Muscle of leg (tissue), 16 donors: ENCODE measurements at places on chromosomes 11 and 22. TPM values are rescaled to one million over a fixed set of nuclear protein-coding genes. Genes with fewer than 3 reads are reported as not detected.

The C11orf21 gene
- 2.3 TPM for total RNA-seq

The PLAAT2 gene
- total RNA-seq, result not detected

The CARD18 gene
- total RNA-seq, result 0.13 TPM

The MB gene
- total RNA-seq, result 268 TPM

The SLC29A2 gene
- total RNA-seq, result 10.1 TPM

The CHRDL2 gene
- total RNA-seq, result 0.49 TPM

The RDX gene
- 57.5 TPM for total RNA-seq

The XKR3 gene
- total RNA-seq, result not detected

The P2RY2 gene
- 0.84 TPM for total RNA-seq

The MUC6 gene
- not detected for total RNA-seq

The PTPN5 gene
- total RNA-seq, result 0.18 TPM

GRCh38 chr22:37501610-37502341 lies 15.6 kb upstream of the MFNG start:
- peak; percentile 90 for DNase-seq

DNA sequence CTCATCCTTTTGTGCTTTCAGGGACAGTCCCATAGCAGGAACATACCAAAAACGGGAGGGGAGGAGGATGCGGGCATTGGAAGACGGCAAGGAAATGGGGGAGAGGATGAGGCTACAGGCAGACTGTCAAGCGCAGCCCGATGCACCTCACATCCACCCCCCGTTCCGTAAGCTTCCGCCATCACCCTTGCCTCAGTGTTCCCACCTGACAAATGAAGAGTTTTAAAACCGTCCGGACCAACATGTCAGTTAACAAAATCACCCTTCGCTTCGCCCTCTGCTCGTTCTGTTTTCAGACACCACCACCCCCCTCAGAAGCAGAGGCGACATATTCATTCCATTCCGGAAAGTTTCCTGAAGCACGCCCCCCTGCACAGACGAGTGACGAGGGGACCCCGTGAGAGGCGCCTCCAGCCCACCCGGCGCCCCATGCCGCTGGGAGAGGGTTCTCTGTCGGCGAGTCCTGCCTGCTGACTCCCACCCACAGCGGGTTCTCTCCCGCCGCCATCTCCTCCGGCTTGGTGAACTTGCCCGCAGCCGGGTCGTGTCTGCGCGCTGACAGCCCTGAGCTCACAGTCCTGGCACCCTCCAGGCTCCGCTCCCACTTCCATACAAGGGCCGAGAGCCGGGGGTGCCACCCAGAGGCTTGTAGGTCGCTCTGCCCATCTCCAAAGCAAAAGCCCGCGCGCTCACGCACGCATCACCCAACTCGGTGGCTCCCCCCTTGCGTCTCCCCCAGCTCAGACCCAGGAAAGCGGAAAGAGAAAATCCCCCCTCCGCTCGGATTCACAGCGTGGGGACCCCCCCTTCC lies 1.5 kb downstream of the IGSF9B start:
- no peak for DNase-seq

- DNase-seq, result no peak
Measured at GRCh38 chr11:7508087-7508486, 5.7 kb upstream of the PPFIBP2 start.

- DNase-seq, result no peak
Measured at GRCh38 chr11:66172146-66172545, 96.3 kb upstream of the RAB1B start.

DNA sequence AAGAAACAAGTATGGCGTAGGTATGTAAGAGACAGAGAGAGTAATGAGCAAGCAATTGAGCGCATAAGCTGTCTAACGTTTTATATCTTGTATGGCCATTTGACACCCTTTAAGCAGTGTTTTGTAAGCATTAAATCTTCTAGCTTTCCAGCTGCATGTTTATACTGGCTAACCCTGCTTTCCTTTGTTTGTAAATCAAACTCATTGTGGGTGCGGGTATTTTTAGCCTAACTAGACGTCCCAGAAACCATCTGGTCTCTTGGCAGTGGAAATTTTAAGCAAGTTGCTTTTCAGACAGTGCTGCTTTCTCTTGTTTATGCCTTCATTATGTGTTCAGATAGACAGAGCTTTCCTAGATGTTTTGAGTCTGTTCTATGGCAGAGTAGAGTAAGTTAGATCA lies 73.5 kb downstream of the RNF169 start:
- DNase-seq, result peak; percentile 62

- DNase-seq, result peak; percentile 83
Measured at GRCh38 chr11:64643256-64643881, 52.3 kb downstream of the SLC22A12 start.

DNA sequence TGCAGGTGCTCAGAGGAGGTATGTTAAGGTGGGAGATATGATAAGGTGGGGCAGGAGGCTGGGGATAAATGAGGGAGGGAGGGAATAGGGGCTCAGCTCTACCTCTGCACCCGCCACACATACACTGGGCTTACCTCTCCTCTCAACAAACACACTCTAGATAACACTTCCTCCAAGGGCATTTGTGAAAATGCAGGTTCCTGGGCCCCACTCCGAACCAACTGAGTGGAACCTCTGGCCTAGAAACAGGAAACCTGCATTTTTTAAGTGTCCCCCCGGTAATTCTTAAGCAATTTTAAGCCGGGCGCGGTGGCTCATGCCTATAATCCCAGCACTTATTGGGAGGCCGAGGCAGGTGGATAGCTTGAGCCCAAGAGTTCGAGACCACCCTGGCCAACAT lies 46.5 kb upstream of the CD5 start:
- DNase-seq, result no peak

DNA sequence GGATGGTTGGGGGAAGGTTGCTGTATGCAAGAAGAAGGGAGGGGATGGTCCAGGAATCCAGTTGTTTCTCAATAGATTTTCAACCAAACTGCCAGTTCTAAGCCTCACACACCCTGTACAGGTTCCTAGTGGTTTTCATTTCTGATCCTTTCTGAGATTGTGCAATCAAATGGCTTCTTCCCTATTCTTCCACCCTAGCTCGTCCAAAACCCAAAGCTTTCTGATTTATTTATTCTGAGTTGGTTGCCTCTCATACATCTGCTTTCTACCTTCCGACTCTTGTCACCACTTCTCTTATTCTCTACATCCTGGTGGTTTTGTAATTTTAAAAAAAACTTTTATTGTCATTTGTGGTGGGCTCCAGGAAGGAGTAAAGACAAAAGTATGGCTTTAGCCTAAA lies 12.6 kb downstream of the OR5A2 start:
- peak; percentile 1 for DNase-seq

- DNase-seq, result no peak
Measured at GRCh38 chr11:11363674-11364073, 10.6 kb upstream of the CSNK2A3 start.

- no peak for DNase-seq
Measured at GRCh38 chr11:93746101-93746500, 4.6 kb downstream of the C11orf54 start.

- DNase-seq, result peak; percentile 34
Measured at GRCh38 chr11:45208135-45208534, 61.7 kb downstream of the PRDM11 start.

GRCh38 chr22:19632668-19633148 lies 81.6 kb upstream of the SEPTIN5 start:
- no peak for DNase-seq

GRCh38 chr11:69013009-69013951 lies at the start of gene MRGPRF:
MRGPRF (minus strand) TSS chr11:69013246; CDS start chr11:69009901, 3,345 bp downstream.
- peak; percentile 98 for DNase-seq

DNA sequence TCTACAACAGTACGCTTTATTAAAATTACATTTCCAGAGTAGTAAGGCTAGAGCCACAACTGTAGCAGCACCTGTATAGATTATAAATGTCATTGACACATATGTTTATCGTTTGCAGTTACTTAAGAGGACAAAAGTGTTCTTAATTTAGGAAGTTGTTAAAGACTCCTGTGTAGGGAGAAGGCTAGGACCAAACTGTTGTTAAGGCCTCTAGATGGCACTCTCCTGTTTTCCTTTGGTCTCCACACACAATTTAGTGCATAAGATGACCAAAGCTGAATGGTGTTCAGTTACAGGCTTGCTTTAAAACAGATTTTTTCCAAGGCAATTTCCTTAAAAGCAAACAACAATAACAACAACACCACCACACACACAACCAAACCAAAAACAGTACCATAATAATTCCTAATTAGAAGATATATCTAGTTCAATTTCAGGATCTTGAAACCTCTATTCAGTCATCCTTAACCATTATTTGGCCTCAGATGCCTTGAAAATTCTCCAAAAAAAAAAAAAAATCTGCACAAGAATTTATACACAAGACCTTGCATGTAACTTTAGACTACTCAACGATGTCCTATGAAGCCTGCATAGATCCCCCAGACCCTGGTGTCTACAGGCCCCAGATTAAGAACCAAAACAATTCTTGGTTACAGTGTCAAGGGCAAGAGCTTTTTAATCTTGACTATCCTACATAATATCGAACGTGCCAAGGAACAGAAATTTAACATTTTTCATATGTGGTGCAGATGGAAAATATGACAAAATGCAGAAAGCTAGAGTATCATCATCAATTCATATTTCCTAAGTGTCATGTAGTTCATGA lies 42.6 kb upstream of the APOA1 start:
- peak; percentile 92 for DNase-seq

- DNase-seq, result no peak
Measured at GRCh38 chr11:103077554-103077953, 14.4 kb downstream of the DCUN1D5 start.

DNA sequence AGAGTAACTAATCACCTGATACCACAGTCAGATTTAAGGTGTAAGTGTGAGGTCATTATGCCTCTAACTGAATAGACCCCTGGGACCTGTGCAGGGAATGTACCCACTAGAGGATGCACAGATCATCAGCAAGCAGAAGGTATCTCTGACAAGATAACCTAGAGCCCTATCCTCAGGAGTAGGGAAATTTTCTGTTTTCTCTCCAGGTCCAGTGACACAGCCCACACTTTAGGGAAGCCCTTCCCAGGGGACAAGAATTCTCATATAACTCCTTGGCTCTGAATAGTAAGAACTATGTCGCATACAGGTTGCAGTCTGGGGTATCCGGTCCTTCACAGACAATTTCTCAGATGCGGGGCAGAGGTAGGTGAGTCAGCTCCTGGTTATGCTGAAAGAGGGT lies at the start of gene OR52E5:
Gene OR52E5, plus strand, starts transcription at position 301 of the 400 bp plus-strand sequence. CDS start 7,569 bp downstream, outside the sequence.
- DNase-seq, result no peak

- no peak for DNase-seq
Measured at GRCh38 chr22:47564158-47564450, 801.7 kb downstream of the TBC1D22A start.

- no peak for DNase-seq
Measured at GRCh38 chr11:14884667-14885273, 7.3 kb downstream of the CYP2R1 start.

- DNase-seq, result no peak
Measured at GRCh38 chr11:61045271-61045670, 57.0 kb upstream of the CD5 start.

DNA sequence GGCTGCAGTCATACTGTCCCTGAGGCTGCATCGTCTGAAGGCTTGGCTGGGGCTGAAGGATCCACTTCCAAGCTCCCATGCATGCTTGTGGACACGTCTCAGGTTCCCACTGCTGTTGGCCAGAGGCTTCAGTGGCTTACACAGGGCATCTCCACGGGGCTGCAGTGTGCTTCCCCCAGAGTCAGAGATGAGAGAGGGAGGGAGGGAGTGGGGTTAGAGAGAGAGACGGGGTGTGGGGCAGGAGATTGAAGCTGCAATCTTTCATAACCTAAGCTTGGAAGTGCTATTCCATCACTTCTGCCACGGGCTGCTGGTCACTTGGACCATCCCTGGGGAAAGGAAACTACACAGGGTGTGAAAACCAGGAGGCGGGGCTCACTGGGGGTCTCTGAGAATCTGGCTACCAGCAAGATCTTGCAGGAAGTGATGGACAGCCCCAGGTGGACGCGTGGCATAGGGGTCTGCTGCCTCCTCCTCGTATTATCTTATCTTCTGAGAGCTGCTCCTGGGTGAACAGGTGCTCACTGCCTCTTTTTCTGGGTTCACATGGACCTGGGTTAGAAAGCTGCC lies 63.0 kb upstream of the MYEOV start:
- DNase-seq, result no peak

DNA sequence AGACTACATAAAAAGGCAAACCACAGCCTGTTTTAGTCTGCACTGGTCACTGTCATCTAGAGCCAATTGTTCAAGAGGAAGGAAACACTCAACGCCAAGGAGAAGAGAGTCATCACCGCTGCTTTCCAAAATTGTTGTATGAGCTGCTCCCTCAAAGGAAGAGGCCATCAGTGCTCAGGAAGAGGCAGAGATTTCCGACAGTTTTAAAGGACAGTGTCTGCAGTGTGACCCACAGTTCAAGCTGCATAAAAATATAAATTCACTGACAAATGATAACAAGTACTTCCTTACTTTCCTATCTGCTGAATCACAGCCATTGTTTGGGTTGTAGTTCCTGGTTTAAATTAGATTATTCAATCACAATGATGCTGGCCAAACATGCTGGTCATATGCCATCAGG lies 16.4 kb downstream of the PRCP start:
- peak; percentile 54 for DNase-seq

- no peak for DNase-seq
Measured at GRCh38 chr22:24593836-24594568, 1.1 kb upstream of the LRRC75B start.

DNA sequence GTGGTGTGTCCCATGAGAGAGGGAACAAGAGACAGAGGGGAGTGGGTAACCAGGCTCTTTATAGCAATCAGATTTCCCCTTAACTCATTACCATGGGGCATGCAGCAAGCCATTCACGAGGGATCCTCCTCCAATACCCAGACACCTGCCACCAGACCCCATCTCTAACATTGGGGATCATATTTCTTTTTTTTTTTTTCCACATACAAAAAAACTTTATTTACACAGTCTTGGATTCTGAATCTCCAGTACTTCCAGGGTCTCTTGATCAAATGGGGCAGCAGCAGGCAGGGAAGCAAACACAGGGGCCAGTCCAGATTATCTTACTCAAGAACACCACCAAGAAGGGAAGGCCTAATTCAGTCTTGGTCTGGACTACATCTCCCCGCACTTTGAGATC lies 4.3 kb downstream of the DLAT start:
- no peak for DNase-seq

DNA sequence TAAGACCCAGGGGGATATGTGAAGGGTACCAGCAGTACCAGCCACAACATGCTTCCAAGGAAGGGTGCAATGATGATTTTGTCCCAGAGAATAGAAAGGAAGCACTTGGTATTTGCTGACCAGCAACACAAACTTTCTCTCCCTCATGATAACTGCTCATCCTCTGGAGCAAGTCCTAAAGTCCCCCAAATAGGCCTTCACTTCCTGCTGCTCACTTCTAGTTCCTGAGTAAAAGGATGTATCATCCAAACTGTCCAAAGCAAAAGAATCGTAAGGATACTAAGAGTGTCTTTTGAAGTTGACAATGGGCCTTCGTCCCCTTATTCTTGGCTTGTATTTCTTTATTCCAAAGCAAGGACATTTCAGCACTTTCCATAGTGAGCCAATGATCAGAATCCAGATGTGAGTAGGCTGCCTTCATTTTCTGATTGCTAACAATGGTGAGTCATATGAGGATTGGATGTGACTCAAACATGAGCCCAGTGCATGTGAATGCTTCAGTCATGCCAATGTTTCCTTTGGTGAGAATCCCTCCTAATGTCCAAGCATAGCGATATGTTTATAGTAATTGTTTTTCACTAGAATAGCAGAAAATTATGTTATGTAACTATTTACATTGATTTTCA lies 243.4 kb upstream of the POU2AF2 start:
- peak; percentile 91 for DNase-seq

GRCh38 chr11:35641171-35641897 lies 21.2 kb upstream of the TRIM44 start:
- DNase-seq, result no peak
